Esophagus squamous epithelium (tissue), 5 donors: ENCODE measurements at places on chromosomes 1 and 21. TPM values are rescaled to one million over a fixed set of nuclear protein-coding genes. Genes with fewer than 3 reads are reported as not detected.

DNA sequence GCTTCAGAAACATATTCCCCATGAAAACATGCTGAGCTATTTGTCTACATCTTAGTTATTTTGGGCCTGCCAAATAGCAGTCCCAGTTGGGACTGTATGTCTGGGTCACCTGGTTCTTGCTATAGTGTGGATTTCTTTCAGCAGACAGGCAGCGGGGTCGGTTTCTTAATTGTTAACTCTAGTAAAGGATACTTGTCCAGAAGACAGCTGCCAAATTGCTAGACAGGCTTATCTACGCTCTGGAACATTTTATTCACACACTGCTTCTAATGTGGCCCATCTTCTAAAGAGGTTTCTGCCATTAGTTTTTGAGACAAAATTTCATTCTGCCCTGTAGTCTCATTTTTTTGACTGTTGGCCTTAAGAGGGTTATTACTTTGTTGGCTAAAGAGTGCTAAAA lies 217.9 kb downstream of the RWDD3 start:
- no peak overlapping the region for H3K4me3 ChIP-seq
- H3K27ac ChIP-seq = no peak overlapping the region
- DNase-seq = no peak
- no peaks in the 10 kb centered on the region for H3K4me1 ChIP-seq
- no peaks in the 10 kb centered on the region for H3K27me3 ChIP-seq

- H3K4me3 ChIP-seq = peak overlapping the region; percentile 77
- peak overlapping the region; percentile 98 for H3K27ac ChIP-seq
- no peak for DNase-seq
- no peaks in the 10 kb centered on the region for H3K4me1 ChIP-seq
Observed at GRCh38 chr1:248906753-248907661, 972 bp downstream of the PGBD2 start.

Gene RAB3B
- total RNA-seq = under 0.01 TPM

GRCh38 chr1:151547119-151547899 lies 7.2 kb downstream of the TUFT1 start:
- peaks cover 61% of the 10 kb centered on the region for H3K4me1 ChIP-seq
- H3K36me3 ChIP-seq = no peaks in the 10 kb centered on the region
- no peak overlapping the region for H3K4me3 ChIP-seq
- H3K27me3 ChIP-seq = no peaks in the 10 kb centered on the region
- DNase-seq = no peak

Gene PGLYRP4
- total RNA-seq = 6.0 TPM

- no peaks in the 10 kb centered on the region for H3K4me1 ChIP-seq
- H3K27ac ChIP-seq = no peak overlapping the region
- no peak for DNase-seq
- H3K4me3 ChIP-seq = no peak overlapping the region
- no peaks in the 10 kb centered on the region for H3K27me3 ChIP-seq
- no peaks in the 10 kb centered on the region for H3K36me3 ChIP-seq
Observed at GRCh38 chr1:114263343-114263742, 109.7 kb upstream of the SYT6 start.

DNA sequence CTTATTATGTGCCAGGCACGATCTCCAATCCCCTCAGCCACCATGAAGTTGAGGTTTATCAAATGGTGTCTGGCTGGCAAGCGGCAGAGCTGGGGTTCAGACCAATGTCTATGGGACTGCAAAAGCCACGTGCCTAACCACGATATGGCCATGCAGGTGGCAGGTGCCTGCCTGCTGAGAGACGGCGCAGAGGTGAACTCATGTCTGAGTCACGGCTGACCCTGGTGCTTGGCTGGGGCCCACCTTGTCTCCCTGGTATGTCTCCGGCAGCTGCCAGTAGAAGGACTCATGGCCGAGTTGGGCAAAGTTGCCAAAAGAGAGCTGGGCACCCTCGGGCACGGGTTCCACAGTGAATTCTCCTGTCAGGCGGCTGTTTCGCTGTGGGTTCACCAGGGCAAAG lies 59.9 kb downstream of the LDLRAD2 start:
- H3K36me3 ChIP-seq = peaks cover 27% of the 10 kb centered on the region
- H3K27me3 ChIP-seq = no peaks in the 10 kb centered on the region
- DNase-seq = no peak
- H3K4me3 ChIP-seq = no peak overlapping the region

Gene TARS2
- 16.5 TPM for total RNA-seq

GRCh38 chr21:46540087-46540710 lies 64.7 kb downstream of the S100B start:
- peaks cover under 1% of the 10 kb centered on the region for H3K4me1 ChIP-seq
- no peaks in the 10 kb centered on the region for H3K27me3 ChIP-seq

DNA sequence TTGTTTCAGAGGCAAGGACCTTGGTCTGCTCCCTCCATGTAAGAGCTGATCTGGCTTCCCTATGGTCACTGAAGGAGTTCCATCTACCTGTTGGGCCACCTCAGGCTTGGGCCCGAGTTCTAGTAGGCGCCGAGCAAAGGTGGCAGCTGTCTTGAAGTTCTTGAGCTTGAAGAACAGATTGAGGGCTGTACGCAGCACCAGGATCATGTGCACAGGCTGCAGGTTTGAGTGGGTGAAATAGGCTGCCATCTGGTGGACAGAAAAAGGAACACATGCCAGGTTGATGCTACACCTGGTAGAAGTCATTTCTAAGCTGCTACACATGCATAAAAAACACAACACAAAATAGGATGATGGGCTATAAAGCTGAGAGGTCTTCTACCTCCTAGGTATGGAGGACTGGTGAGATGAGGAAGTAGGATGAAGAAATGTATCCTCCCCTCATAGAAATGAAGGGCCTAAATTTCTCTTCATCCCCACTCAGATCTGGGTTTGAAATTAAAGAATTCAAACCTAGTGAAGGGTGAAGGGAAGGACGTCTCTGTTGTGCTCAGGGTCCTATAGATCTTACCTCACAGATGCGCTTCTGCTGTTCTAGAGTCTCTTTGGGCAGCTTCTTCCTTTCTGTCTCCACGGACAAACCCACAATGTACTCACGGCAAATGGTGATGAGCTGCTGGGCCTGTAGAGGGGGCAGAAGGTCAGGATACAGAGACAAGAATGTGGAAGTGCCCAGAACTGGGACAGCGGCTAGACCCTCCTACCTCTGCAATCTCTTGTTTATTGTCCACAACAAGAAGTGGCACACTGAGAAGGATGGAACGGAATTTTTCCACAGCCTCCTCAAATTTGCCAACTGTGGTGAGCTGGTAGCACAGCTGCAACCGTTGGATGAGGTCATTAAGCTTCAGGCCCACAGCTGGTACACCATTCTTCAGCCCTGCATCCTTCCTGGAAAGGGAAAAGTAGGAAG lies 6.6 kb upstream of the PEX19 start:
- DNase-seq = no peak
- H3K27me3 ChIP-seq = no peaks in the 10 kb centered on the region
- H3K27ac ChIP-seq = no peak overlapping the region
- no peak overlapping the region for H3K4me3 ChIP-seq

DNA sequence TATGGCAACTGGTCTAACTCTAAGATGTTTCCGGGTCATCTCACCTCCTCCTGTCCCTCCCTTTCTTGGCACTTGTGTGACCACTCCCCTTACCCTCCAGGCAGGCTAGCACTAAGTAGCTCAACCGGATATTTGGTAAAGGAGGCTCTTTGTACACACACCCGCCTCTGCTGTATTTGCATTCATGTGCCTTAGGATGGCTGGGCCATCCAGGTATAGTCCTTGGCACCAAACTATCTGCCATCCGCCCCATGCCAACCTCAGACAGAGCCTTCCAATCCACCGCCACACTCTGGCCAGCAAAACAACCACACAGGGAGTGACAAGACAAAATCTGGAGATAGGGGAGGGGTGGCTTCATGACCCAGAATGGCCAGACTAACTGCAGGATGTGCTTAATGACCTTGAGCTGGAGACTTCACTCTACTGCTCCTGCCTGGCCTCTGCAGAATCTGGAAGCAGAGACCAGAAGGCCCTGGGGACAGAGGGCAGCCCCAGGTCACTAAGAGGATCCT lies 59.5 kb downstream of the CDK18 start:
- no peaks in the 10 kb centered on the region for H3K36me3 ChIP-seq
- peaks cover 7% of the 10 kb centered on the region for H3K4me1 ChIP-seq
- H3K27ac ChIP-seq = no peak overlapping the region

DNA sequence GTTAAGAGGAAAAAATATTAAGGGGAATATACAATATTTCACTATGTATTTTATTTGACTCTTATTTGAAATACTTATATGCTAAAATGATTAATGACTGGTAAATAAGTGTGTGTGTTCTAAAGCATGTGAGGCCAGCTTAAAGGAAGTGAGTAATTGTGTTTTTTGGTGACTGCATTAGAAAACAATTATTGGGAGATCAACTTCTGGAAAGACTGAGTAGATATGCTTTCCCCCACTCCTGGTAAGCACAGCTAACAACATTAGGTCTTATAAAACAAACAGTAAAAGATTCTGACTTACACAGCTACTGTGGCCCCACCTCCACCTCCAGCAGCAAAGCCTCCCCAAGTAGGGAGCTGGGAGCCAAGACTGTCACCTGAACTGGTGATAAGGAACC lies 403.0 kb downstream of the SRGAP2C start:
- no peak for DNase-seq
- no peaks in the 10 kb centered on the region for H3K27me3 ChIP-seq
- no peaks in the 10 kb centered on the region for H3K36me3 ChIP-seq
- no peak overlapping the region for H3K27ac ChIP-seq
- no peak overlapping the region for H3K4me3 ChIP-seq

- no peak overlapping the region for H3K4me3 ChIP-seq
- no peaks in the 10 kb centered on the region for H3K36me3 ChIP-seq
- H3K4me1 ChIP-seq = no peaks in the 10 kb centered on the region
Observed at GRCh38 chr1:153072806-153073726, 1.7 kb upstream of the SPRR2B start.

- H3K36me3 ChIP-seq = peaks cover 69% of the 10 kb centered on the region
- no peak overlapping the region for H3K4me3 ChIP-seq
Observed at GRCh38 chr21:44093761-44094160, 13.4 kb upstream of the PWP2 start.

DNA sequence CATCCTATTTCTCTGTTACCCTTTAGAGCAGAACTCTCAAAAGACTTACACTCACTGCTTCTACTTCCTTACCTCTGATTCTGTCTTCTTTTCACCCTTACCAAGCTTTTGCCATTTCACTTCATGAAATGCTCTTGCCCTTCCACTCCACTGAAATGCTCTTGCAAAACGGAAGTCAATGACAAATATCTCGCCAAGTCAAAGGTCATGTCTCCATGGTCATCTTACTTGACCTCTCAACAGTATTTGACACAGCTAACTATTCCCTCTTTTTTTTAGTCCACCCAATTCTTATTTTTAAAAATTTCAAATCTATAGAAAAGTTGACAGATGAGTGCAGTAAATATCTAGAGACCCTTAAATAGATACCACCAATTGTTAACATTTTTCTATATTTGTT lies 107.7 kb downstream of the OLFML2B start:
- H3K27me3 ChIP-seq = no peaks in the 10 kb centered on the region
- DNase-seq = no peak
- no peaks in the 10 kb centered on the region for H3K36me3 ChIP-seq
- H3K4me1 ChIP-seq = no peaks in the 10 kb centered on the region
- H3K27ac ChIP-seq = no peak overlapping the region

DNA sequence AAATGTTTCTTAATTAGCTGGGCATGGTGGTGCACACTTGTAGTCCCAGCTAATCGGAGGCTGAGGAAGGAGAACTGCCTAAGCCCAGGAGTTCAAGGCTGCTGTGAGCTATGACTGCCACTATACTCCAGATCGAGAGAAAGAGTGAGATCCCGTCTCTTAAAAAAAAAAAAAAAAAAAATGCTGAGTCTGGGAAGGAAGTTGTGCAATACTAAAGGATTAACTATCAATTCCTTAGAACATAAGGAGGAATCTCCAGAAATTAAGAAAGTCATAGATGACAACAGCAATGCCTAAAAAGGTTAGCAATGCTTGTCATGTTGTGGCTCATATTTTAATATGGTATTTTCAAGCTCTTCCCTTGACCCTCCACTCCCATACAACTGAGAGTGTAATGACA lies 5.3 kb downstream of the LUZP1 start:
- H3K27ac ChIP-seq = no peak overlapping the region
- H3K4me3 ChIP-seq = no peak overlapping the region
- no peaks in the 10 kb centered on the region for H3K4me1 ChIP-seq
- H3K27me3 ChIP-seq = no peaks in the 10 kb centered on the region
- no peaks in the 10 kb centered on the region for H3K36me3 ChIP-seq

GRCh38 chr1:60329651-60330050 lies 256.1 kb upstream of the C1orf87 start:
- H3K36me3 ChIP-seq = no peaks in the 10 kb centered on the region
- H3K4me1 ChIP-seq = no peaks in the 10 kb centered on the region

DNA sequence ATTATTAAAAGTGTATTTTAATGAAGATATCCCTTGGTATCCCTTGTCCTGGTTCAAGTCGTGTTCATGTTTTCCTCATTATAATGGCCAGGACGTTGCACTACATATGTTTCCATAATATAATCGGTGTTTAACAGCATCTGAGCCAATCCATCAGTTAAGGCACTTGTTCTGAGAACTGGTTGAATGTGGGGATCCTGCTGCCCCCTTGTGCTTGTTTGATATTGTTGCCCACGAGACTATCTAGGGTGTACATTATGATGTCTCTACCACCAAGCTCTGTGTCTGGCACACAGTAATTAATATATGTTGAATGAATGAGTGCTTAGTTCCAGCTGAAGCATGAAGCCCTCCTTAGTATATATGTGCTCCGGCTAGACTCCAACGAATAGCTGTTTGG lies 193.0 kb downstream of the CACNA1E start:
- no peaks in the 10 kb centered on the region for H3K27me3 ChIP-seq
- no peak for DNase-seq
- no peak overlapping the region for H3K4me3 ChIP-seq
- no peak overlapping the region for H3K27ac ChIP-seq

- H3K27me3 ChIP-seq = no peaks in the 10 kb centered on the region
- H3K4me3 ChIP-seq = peak overlapping the region; percentile 43
- no peaks in the 10 kb centered on the region for H3K36me3 ChIP-seq
- peak overlapping the region; percentile 96 for H3K27ac ChIP-seq
- DNase-seq = peak; percentile 33
Observed at GRCh38 chr1:154419620-154420571, 14.8 kb downstream of the IL6R start.

Gene CD247
- 0.68 TPM for total RNA-seq

Gene RAD54L
- total RNA-seq = 7.8 TPM

DNA sequence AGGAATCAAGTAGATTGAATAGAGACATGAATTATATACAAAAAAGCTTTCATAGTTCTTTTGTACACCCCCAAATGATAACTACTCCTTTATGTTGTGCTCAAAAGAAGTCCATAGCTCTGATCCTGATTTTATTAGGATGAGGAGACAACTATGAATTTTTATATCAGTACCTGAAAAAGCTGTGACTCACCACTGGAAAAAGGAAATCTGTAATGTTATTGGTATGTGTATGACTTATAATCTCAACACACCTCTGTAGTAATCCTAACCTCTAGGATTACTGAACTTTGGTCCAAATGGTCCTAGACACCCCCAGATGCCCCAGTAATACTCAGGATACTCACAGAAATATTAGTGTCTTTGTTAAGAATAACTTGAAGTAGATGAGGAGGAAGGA lies 10.2 kb downstream of the PRKAB2 start:
- H3K36me3 ChIP-seq = peaks cover 95% of the 10 kb centered on the region
- no peak overlapping the region for H3K4me3 ChIP-seq
- DNase-seq = no peak

Gene MAN1C1
- total RNA-seq = 6.1 TPM

Gene SH3BGR
- 7.2 TPM for total RNA-seq

Gene OR10Z1
- total RNA-seq = not detected

Gene TNN
- total RNA-seq = under 0.01 TPM

Gene KCNA2
- 0.57 TPM for total RNA-seq

GRCh38 chr1:91700332-91700731 lies 185.6 kb downstream of the TGFBR3 start:
- H3K27ac ChIP-seq = peak overlapping the region; percentile 24
- peaks cover 36% of the 10 kb centered on the region for H3K4me1 ChIP-seq
- no peak overlapping the region for H3K4me3 ChIP-seq
- no peaks in the 10 kb centered on the region for H3K36me3 ChIP-seq

Gene TTC39A
- 39.2 TPM for total RNA-seq
